ENCODE measurements at places on chromosomes 6 and 20.

GRCh38 chr6:34904990-34905613, 16.0 kb downstream of the ANKS1A start:
- peak; percentile 63 for DNase-seq

DNA sequence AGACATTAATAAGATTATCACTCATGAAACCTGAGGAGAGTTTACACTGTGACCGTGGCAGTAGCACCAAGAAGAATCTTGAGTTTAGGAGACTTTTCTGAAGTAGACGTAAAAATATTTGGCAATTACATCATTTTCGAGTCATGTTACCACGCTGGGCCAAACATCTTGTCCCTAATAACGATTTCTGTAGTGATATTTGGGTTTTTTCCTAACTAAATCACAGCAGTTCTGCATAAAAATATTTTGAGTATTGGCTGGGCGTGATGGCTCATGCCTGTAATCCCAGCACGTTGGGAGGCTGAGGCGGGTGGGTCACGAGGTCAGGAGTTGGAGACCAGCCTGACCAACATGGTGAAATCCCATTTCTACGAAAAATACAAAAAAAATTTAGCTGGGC, 262.4 kb downstream of the PHF3 start:
- DNase-seq: no peak

- no peak for DNase-seq
Measured at GRCh38 chr20:9374072-9374471, 140.3 kb upstream of the LAMP5 start.

DNA sequence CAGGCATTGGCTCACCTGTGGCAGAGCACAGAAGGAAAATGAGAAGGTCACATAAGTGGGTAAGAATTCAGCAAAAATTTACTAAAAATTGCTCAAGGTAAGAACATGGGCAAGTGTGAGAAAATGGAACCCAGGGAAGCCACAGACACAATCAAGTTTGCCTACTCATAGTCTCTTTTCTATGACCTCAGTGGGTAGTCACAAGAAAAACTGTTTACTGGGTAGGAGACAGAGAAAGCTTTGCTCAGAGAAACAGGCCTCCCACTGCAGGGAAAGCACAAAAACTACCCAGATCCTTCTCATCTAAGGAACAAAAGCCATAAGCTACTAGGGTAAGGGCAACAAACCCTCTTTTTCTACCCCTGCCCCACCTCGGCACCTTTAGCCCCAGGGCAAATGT, 35.2 kb downstream of the FAM184A start:
- no peak for DNase-seq

GRCh38 chr6:61192610-61193009, 1093.4 kb downstream of the KHDRBS2 start:
- no peak for DNase-seq
